ELF-1 (cell line): ENCODE measurements at places on chromosomes 3 and 15.

GRCh38 chr15:94056314-94056713 lies 175.0 kb upstream of the MCTP2 start:
- no peak for DNase-seq

GRCh38 chr3:54549607-54550220 lies 378.1 kb downstream of the LRTM1 start:
- DNase-seq, result no peak

- DNase-seq, result no peak
Measured at GRCh38 chr15:92533298-92533697, 122.3 kb downstream of the FAM174B start.

- no peak for DNase-seq
Measured at GRCh38 chr15:91866371-91866905, 12.9 kb downstream of the SLCO3A1 start.

GRCh38 chr3:195177422-195178123 lies 93.4 kb downstream of the XXYLT1 start:
- no peak for DNase-seq

- no peak for DNase-seq
Measured at GRCh38 chr15:81897057-81897677, 148.7 kb downstream of the MEX3B start.

DNA sequence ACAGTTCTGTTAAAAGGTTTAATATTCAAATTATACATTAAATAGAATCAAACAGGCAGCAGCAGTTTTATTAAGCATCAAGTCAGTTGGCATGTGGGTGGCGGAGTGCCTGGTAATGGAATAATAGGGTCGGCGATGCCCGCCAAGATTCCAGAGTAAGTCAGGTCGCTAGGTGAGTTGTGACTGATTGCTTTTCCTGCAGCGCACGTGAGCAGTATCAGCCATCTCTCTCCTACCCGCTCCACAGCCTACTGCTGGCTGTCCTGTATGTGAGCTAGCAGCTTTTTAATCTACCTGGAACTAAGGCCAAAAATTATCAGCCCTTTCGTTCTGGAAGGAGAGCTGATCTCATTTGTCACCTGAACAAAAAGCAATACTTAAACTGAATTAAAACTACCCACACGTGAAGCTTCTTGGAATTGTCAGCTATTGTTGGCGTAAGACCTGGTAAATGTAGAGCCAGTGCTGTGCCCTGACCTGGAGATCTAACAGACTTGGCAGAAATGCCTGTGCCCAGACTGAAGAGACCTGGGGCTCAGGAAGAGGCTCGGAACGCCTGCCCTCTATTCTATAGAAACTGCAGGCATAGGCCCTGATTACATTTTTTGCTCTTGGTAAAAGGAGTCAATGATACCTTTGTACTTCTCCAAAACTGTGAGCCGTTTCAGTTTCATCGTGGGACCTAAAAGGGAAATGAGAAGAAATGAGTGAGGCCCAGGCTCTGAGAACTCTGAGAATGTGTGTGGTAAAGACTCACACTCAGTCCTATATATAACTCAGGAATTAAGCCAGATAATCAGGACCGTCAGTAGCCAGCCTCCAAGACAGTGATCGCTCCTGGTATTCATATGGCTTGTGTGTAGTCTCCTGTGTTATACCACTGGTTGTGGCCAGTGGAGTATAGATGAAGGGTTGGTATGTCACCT lies 21.9 kb downstream of the IDH3A start:
- no peak for DNase-seq

GRCh38 chr15:38076786-38077185 lies 142.3 kb downstream of the TMCO5A start:
- peak; percentile 21 for DNase-seq

DNA sequence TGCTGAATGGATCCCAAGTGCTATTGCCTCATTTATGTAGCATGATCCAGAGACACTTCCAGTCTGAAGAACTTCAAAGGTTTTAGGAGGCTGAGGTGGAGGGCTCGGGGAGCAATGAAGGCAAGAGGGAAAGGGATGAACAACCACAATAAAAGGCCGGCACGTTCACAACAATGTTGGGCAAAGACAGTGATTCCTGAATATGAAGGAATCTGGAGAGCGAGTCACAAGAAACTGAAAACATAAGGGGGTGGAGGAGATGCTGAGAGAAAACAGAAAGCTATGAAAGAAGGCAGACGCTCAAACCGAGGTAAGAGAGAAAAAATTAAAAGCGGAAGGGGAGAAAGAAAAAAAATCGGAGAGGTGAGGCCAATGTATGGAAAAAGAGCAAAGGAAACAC lies 120.1 kb downstream of the GREM1 start:
- DNase-seq, result no peak

DNA sequence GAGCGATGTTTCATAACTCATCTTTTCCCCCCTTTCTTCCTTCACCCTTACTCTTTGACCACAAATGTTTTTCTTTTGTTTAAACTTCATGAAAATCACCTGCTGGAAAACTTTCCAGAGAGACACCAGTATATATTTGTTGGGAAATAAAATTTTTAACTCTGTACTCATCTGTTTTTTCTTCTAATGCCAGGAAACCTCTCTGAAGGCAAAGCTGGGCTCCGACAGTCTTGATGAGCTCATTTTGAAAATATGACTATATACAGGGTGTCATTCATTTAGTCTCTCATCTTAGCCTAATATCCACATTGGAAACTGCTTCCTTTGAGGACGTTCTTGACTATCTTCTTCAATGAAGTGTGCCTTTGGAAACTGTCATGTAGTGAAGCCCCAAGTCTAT lies 339.6 kb upstream of the ROBO2 start:
- DNase-seq, result no peak

DNA sequence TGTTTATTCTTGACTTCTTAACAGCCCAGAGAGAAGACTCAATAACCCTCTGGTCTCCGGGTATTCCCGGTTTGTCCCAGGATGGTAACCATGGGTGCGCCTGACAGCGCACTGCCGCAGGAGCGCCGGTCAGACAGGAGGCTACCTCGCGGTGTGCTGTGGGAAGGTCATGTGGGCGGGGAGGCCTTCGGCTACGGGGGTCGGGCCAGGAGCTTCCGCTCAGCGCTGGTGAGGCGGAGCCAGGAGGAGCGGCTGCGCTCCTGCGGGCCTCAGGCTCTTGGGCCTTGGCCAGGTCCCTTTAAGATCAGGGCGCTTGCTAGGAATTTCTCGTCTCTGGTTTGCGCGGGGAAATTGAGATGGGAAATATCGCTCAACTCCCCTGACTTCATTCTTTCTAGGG lies 182.3 kb upstream of the NDN start:
- peak; percentile 88 for DNase-seq

DNA sequence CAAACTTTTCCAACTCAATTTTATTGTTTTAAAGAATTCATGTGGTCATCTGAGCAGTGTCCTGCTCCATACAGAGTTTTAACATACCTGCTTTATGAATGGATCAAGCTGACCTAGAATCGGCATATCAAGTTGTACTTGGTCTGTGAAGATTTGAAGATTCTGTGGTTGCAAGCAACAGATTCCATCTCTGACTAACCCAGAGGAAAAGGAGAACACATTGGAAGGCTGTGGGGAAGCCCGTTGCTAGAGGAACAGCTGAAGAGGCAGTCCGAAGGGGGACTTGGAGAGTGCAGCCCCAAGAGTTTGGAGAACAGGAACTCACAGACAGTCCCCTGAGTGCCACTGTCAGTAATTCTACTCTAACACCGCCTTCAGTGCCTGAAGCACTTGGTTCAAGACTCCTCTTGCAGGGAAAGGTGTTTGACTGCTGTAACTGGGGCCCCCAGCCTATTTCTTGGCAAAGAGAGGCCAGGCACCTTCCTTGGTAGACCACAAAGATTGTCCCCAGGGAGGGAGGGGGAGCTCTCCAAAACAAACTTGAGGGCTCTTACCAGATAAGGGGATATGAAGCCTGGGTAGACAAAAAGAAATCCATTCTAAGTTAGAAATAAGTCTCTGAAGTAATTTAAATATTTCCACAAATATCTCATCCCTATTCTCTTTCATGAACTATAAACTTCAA lies 88.8 kb downstream of the LARS2 start:
- DNase-seq, result no peak

GRCh38 chr3:155013427-155013826 lies 66.7 kb upstream of the MME start:
- no peak for DNase-seq

GRCh38 chr3:138938877-138939560 lies 7.9 kb downstream of the FOXL2 start:
- DNase-seq, result peak; percentile 32

DNA sequence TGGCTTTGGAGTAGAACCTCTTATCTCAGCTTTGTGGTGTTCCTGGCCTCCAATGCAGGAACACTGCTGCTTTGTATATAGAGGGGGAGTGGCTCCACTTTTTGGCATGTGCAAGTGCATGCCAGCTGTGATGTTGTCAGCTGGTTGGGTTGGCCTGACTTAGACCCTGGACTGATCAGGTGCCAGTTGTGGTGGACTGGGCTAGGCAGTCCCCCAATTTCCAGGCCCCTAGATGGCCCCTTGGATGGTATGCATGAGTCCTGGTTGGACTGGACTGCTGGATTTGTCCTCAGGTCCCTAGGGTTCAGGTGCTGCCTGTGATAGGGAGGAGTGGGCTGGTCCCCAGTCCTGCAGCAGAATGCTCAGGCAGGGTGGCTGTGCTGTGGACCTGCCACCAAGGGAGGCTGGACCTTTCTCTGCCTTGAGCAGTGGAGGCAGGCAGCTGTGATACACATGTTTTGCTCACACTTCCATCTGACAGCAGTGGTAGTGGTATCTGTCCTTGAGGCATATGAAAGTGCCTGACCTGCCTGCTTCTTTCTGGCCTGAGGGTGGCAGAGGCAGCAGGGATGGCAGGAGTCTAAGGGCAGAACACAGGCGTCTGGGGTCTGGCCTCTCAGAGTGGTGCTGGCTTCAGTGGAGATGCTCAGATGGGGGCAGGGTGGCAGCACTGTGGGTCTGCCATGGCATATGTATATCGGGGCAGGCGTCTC lies 74.8 kb downstream of the STXBP5L start:
- no peak for DNase-seq

GRCh38 chr15:74245342-74245931 lies 9.3 kb downstream of the CCDC33 start:
- DNase-seq, result peak; percentile 43
